ENCODE measurements at places on chromosomes 5 and 9.

- no peak for DNase-seq
Measured at GRCh38 chr5:79811904-79812303, 122.3 kb downstream of the CMYA5 start.

DNA sequence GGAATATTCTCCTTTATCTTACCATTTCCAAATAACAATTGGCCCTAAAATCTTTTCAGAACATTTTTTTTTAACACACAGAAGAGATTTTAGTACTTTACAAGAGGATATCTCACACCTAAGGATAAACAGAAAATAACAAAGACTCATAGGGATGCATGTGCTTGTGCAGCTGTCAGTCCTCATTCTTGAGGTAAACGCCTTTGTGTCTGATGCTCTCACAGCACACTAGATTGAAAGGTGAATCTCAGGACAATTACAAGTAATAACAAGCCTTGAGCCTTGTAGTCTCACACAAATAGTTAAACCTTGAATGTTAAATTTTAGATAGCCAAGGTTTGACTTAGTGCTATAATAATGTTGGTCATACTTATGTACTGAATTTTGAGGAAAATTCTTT is 439.2 kb downstream of the PTPRD start:
- DNase-seq: no peak

DNA sequence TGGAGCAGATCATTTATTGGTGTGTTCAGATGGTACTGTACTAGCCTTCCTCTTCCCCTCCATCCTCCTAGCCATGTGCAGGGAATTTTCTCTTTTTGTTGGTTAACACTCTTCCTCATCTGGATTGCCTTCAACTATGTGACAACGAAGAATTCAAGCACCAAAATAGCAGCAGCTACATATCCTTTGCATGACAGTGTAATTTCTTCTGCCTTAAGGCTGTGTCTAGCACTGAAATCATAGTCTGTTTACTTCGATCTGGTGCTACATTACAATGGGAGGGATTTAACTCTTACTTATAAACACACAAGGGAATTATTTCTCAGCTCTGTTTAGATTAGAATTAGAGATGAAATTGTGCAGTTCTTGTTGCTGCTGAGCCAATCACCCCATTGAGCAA is 260.4 kb downstream of the ARL15 start:
- DNase-seq: no peak

DNA sequence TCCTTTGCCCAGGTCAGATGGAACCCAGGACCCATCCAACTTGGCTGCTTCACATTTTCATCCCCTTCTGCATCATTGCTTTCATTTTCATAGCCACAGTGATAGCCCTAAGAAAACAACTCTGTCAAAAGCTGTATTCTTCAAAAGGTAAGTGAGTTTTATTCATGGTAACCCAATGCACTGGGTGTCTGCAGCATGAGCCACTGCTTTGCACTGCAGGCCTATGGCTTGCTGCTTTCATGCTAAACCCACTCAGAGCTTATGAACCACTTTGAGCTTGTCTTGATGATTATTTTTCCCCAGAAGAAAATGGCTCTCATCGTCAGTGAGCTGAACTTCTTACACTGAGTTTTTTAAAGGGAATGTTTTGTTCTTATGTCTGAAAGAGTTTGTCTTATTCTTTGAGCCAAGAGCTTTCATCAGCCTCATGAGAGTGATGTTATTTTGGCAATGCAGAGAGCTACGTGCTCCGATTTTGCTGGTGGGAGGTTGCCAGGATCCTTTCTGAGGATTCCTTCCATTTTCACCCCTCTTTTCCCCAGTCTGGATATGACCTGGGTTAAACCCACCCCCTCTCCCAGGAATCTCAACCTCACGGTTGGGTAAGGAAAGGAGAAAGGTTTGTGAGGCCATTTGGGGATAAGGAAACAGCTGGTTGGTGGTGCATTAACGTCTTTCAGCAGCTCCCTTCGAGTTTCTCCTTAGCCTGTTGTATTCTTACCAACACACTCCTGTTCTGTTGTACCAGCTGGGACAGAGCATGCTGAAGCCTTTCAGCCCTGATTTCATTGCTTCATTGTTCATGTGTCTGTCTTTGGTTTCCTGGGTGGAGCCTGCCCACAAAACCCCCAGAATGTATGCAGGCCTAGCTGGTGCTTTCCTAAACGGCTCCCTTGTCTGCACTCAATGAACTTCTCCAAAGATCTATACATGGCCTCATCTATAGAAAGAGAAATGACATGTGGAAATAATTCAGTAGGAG is 47.6 kb downstream of the PDCD1LG2 start:
- DNase-seq: peak; percentile 57

- DNase-seq: peak; percentile 52
Measured at GRCh38 chr5:53381-54174, 38.4 kb upstream of the PLEKHG4B start.

GRCh38 chr5:93800988-93801811 is 59.8 kb upstream of the POU5F2 start:
- peak; percentile 10 for DNase-seq

- DNase-seq: peak; percentile 57
Measured at GRCh38 chr5:77210091-77210963, at the start of gene PDE8B. Gene PDE8B (plus strand): TSS chr5:77210680. CDS start chr5:77210926, 246 bp downstream.

- DNase-seq: no peak
Measured at GRCh38 chr9:87096506-87096905, 149.2 kb upstream of the GAS1 start.

All from GM20000 (cell line).